ENCODE measurements at places on chromosomes 2 and 18.

DNA sequence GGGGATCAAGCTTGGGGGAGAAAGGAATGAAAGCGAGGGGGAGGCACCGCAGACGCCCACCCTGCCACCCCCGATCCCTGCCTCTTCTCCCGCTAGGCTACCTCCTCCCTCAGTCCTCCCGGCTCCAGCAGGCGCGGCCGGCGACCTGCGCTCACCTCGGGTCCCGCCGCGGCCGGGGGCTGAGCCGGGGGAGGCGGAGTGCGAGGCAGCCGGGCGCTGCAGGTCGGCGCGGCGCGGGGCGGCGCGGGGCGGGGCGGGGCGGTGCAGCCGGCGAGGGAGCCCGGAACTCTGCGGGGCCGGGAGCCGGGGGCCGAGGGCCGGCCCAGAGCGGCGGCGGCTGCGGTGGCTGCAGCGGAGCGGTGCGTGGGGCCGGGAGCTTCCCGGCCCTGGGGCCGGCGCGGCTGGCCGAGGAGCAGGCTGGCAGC, 477 bp downstream of the ACVR1 start:
- DNase-seq = no peak

DNA sequence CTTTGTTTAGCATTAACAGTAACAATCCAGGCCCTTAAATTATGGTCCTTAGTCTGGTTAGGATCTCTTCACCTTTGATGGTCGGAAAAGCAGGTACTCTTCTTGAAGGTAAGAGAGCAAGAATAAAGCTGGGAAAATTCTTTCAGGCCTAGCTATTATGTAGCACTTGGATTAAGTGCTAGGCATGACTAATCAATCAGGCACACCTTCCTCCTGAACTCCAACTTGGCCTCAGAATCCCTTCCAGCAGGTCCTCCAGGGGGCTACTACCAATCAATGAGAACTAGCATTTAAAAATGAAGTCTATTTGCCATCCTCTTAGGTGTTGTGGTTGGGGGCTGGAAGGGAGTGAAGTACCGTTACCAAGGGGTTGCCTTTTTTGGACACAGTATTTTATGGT, 3.7 kb downstream of the SMYD1 start:
- DNase-seq = no peak

- no peak for DNase-seq
Measured at GRCh38 chr2:138622613-138623012, 121.0 kb downstream of the SPOPL start.

GRCh38 chr2:205747829-205748386, 65.6 kb downstream of the NRP2 start:
- DNase-seq = no peak

DNA sequence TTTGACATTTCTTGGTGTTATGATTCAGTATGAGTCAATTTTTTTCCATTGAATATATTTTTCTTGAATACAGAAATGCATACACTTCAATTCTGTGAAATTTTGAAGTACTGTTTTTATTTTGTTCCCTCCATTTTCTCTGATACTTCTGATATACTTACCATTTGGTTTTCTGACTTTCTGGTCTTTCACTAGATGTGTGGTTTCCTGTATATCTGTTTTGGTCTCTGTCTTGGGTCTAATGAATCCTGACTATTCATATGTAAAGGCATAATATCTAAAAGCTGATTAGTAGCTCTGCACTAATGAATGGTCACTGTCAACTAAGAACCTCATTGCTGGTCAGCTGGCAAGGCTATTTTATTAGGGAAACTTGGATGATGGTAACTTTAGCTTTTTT, 345.6 kb downstream of the GRB14 start:
- DNase-seq = no peak

DNA sequence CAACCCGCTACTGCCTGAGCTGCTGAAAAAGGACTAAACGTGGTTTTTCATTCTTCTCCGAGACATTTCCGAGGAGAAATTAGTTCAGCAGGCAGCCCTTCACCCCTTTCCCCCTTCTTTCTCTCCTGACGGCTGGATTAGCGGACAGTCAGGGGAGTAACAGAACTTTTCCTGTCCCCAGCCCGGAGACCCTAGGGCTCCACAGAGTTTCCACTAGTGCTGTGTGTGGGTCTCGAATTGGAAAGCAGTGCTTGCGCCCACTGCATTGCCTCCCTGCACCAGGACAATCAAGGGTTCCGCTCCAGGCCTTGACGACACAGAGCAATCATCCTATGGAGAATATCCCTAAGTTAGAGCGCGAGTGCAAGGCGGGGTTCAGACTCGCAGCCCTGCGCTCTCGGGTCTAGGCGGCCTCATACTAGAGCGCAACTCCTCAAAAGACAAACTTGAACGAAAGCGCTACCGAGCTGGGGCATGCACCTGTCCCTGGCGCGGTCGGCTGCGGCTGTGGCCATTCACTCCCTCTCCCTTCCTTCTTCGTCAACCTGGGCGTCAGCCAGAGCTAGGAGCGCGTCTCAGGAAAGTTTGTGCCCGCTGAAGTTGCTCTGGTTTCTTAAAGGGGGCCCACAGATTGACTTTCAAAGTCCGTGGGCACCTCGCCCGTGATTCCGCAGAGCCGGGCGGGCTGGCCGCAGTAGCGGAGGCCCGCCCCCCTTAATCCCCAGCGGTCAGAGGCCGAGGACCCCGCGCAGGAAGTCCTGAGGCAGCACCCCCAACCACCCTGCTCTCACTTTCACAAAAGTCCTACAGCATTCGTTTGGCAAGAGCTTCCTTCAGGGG, 801 bp downstream of the OSR1 start:
- no peak for DNase-seq

GRCh38 chr2:235300368-235301201, 193.3 kb upstream of the AGAP1 start:
- DNase-seq = peak; percentile 68

DNA sequence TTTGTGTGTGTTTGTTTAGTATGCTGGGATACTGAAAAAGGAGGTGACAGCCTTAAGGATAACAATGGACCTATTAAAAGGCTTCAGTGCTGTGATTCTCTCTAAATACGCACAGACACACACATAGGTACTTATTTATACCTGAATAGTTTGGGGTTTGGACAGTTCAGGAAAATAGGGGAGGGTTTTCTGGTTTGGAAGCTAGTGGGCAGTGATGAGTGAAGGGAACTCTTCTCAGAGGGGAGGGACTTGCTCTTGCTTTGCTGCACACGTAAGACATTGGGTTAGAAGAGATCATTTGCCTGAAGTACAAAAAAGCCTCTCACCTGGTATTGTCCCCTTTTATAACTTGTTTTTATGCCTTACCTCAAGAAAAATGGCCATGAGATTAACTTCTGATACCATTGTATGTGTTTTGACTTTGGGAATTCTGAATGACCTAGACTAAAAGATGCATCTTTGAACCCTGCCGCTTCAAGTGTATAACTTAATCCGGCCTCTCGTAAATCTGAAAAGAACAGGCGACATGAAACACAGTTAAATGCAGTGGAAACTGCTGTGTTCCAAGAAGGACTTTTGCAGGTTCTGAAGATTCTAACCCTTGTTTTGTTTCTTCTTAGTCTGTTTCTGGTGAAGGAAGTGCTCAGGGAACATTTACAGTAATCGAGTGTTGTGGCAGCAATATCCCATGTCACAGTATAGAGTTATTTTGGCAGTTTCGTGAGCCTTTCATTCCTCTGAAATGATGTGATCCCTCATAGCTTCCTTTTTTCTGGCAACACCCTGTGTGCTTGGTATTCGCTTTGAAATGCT, 2.5 kb downstream of the CRIM1 start:
- DNase-seq = no peak

DNA sequence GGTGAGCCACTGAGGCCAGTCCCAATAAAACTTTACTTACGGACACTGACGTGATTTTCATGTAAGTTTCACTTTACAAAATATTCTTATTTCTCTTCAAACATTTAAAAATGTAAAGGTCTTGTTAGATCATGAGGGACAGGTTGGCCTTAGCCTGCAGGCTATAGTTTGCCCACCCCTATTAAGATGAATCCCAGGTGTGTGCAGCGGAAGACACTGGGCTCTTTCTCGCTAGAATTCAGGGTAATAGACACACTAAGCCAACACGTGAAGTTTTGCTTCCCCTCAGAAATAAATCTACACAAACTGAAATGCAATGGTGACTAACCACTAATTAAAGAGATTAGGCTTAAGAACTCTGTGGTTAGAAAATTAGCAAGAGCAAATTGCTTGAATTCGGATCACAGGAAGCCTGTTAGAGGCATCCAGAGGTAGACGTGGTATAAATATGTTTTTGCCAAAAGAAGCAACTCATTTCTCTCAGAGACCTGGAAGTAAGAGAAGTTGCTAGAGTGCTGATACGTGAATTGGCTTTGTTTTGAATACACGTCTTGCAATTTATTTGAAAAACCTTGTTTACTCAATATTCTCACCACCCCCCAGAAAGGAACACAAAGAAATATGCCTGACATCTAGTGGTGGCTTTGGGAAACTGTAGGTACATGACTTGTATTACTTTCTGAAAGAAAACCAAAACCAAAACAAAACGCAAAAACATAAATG, 151.6 kb downstream of the DTNB start:
- peak; percentile 56 for DNase-seq

- DNase-seq = no peak
Measured at GRCh38 chr2:14751581-14751980, 119.1 kb downstream of the LRATD1 start.

DNA sequence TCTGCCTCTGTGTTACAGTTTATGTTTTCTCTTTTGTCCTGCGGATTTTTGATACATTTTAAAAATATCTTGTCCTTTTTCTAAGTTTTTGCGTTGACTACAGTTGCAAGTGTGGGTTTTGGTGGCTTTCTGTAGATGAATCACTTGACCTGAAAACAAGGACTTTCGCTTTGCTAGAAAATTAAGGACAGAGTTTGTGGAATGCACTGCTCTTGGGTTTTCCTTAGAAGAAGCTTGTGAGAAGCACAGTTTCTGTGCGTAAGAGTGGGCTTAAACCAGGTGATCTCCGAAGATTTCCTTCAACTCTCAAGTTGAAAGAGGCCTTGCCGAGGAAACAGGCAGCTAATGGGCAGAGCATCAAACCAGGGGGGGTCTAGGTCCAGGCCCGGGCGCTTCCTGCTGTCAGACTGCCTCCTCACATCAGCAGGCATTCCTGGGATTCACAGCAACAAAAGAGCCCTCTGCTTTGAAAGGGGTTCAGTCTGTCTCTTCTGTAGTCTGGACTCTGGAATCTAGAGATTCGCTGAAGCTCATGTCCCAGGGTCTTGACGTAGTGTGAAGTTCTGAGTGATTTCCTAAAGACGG, 17.3 kb downstream of the NCK2 start:
- no peak for DNase-seq

- DNase-seq = no peak
Measured at GRCh38 chr2:38932586-38932985, 42.9 kb downstream of the ARHGEF33 start.

DNA sequence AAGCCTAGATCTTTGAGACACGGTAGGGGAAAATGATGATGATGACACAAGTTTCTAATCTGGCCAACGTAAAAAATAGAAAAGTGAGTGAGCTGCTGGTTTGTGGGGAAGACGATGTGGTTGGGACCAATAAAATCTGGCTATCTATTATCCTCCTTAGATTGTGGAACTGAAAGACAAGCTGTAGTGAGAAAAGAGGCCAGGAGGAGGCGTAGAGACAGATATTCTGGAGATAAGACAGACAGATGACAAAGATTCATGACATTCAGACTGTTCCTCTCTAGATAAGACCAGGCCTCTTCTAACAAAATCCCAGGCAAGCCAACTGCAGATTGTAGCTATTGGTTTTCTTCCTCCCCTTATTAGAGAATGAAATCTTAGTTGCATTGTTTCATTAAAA, 376.3 kb upstream of the UBE2E3 start:
- DNase-seq = no peak

GRCh38 chr2:40642237-40642636, 190.3 kb upstream of the SLC8A1 start:
- peak; percentile 42 for DNase-seq

DNA sequence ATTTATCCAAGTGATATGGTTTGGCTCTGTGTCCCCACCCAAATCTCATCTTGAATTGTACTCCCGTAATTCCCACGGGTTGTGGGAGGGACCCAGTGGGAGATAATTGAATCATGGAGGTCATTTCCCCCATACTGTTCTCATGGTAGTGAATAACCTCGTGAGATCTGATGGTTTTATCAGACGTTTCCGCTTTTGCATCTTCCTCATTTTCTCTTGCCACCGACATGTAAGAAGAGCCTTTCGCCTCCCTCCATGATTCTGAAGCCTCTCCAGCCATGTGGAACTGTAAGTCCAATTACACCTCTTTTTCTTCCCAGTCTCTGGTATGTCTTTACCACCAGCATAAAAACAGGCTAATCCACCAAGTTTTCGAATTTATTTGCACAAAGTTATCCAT, 20.3 kb upstream of the CHST10 start:
- DNase-seq = no peak

- DNase-seq = no peak
Measured at GRCh38 chr18:6857300-6857699, 127.8 kb downstream of the ARHGAP28 start.

- DNase-seq = no peak
Measured at GRCh38 chr2:3636586-3637310, 21.3 kb upstream of the ALLC start.

- DNase-seq = no peak
Measured at GRCh38 chr2:287911-288757, at the start of gene ALKAL2. Gene ALKAL2, minus strand, starts transcription at chr2:288091. Its CDS starts 256 bp downstream, at chr2:287835.

DNA sequence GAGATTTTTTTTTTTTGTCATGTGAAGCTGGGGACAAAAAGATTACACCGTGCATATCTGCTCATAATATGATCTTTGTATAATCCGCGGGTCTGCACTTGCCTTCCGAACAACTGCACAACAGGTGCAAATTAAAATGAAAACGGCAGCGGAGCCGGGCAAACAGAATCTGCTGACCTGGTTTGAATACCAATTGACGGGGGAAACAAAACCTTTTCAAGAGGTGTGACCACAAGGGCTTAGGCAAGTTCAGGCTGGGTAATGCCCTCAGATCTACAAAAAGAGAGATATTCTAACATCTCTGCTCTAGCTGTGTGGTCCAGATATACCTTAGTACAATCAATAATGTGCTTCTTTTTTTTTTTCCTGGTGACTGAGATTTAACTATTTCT, 88.5 kb downstream of the ZEB2 start:
- DNase-seq = no peak

- no peak for DNase-seq
Measured at GRCh38 chr18:22173928-22174301, 4.5 kb downstream of the GATA6 start.

DNA sequence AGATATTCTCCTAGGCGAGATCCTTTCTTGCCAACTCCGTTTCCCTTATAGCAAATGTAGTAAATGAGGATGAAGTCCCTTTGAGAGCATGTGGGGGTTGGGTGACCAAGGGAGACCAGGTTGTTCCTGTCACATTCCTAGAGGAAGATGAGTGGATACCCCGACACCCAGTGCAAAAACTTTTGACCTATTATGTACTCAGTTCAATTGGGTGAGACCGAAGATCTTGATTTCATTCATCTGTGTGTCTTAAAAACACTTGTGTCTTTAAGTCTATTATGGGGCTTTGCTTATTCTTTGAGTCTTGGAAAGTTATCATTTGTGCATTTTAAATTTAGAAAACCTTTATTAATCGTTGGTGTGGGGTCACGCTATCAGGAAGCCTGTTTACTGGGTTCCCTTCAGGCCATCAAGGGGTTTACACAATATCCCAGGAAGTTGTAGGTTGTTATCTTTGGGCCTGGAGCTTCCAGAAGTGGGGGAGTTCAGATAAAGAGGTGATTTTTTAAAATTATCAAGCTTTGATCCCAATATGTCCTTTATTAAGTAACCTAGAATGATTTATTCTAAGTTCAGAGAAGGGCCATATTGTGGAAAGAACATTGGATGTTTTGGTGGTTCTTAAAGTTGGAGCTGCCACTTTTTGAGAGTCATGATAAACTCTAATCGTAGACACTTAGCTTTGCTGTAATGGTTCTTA, 2.8 kb downstream of the RHOB start:
- no peak for DNase-seq

GRCh38 chr18:63339920-63340484, 20.4 kb upstream of the BCL2 start:
- no peak for DNase-seq

- no peak for DNase-seq
Measured at GRCh38 chr2:155141418-155141817, 442.9 kb downstream of the KCNJ3 start.

Data from fibroblast of skin of left biceps (primary cell).